ENCODE measurements at places on chromosomes 5 and 9.

GRCh38 chr5:102290004-102290403 is 6.1 kb downstream of the SLCO4C1 start:
- DNase-seq: no peak

DNA sequence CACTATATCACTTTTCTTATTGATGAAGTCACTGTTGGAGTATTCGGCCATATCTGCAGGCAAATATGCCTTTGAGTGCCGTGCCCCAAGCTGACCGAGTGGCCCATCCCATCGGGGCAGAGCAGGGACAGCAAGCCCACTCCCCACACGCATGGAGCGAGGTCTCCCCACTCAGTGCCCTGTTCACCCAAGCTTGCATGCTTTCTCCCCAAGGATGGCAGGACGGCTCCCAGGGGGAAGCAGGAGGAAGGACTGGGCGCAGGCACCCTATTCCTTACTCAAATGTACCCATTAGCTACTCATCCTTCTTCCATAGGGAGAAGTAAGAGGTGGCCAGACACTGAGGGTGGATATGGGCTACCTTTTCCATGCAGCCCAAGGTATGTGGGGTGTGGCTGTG is 309.0 kb downstream of the IRX1 start:
- no peak for DNase-seq

DNA sequence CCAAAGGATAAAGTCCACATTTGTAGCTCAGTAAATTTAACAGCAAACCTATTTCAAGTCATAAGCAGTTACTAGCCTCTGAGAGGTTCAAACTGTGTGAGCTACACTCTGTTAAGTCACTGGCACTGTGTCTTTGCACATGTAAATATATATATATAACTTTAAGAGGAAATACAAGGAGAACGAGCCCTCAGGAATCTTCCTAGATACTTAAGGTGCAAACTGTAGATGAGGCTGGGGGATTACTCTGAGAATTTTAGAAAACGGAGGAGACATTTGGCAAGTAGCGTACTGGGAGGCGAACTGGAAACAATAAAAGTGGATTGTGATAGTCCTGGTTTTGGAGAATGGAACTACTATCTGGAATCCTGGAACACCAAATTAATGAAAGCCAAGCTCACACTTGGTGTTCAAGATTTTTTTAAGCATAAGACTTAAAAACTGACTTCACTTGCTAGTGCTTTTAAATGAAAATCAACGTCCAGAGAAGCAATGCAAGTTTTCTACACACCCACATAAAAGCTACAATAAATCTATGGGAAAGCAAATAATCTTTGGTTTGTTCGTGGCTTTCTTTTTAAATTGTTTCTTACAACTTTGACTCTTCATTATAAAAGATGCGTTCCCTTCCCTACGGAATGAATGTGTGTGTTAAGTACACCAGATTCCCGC is 1057.0 kb upstream of the DMAC1 start:
- DNase-seq: no peak

DNA sequence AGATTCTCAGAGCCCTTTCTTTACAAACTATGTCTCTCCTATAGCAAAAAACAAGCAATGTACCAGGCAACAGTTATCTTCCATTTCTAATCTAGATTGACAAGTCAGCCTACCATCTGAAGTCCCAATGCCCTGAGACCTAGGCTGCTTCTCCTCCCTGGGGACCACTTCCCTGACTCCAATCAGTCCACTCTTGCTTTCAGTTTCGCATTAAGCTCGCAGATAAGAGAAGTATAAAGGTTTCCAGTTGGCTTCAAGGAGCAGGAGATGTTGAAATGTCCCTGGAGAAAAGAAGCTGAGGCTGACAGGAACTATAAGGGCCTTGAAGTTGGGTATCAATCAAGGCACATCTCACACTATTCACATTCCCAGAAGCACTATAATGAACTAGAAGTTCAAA is 32.3 kb downstream of the ERP44 start:
- no peak for DNase-seq

GRCh38 chr5:177349762-177350161 is 1.7 kb downstream of the LMAN2 start:
- no peak for DNase-seq

DNA sequence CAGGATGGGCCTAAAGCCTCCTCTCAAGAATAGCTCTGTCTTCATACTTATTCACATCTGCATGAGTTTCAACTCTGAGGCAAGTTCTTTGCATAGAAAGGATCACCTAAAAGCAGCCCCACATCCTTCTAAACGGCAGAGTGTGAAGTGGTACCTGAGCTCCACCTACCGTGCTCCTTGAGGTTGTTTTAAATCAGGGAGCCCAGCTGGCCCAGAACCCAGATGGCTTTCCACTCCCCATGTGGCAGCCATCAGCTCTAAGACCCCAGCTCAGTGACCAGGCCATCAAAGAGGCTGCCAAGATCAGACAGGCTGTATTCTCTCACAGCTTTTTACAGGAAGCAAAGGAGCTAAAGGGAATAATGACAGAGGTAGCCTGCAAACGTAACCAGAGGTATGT is 299.3 kb downstream of the RASEF start:
- DNase-seq: no peak

- no peak for DNase-seq
These were observed 265.8 kb upstream of the EFNA5 start for GRCh38 chr5:107936515-107936914.

DNA sequence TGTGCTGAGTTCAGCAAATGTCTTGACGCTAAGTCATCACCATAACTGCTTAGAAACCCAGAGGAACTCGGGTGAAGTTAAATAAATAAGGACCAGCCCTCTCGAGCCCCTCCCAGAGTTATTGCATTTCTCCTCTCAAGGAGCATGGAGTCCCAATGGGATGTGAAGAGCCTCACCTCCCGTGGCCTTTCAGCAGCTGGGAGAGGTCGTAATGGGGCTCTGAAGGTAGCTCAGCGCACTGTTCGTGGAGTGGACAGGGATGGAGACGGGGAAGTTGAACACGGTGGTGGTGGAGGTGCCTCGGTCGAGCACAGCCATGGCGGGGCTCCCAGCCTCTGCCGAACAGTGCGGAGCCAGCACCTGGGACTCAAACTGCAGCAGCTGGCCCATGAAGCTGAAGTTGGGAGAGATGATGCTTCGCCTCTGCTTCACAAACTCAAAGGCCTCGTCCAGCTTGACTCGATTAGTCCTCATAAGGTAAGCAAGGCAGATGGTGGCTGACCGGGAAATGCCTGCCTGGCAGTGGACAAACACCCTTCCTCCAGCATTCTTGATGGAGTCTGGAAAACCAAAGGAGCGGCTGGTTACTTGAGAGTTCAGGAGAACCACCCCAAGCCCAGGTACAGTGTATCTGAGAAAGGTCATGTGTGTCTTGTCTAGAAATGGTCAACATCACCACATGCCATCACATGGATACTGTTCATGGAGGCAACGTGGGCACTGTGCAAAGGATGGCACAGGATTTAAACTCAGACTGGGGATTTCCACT is 2.2 kb downstream of the DUSP1 start:
- DNase-seq: no peak

GRCh38 chr5:112691339-112691680 is 46.4 kb upstream of the APC start:
- no peak for DNase-seq

- no peak for DNase-seq
These were observed 11.8 kb downstream of the KIF2A start for GRCh38 chr5:62317810-62318209.

- no peak for DNase-seq
These were observed 2.1 kb downstream of the EDIL3 start for GRCh38 chr5:84382363-84383295.

GRCh38 chr5:7615566-7616061 is 219.7 kb downstream of the ADCY2 start:
- no peak for DNase-seq

DNA sequence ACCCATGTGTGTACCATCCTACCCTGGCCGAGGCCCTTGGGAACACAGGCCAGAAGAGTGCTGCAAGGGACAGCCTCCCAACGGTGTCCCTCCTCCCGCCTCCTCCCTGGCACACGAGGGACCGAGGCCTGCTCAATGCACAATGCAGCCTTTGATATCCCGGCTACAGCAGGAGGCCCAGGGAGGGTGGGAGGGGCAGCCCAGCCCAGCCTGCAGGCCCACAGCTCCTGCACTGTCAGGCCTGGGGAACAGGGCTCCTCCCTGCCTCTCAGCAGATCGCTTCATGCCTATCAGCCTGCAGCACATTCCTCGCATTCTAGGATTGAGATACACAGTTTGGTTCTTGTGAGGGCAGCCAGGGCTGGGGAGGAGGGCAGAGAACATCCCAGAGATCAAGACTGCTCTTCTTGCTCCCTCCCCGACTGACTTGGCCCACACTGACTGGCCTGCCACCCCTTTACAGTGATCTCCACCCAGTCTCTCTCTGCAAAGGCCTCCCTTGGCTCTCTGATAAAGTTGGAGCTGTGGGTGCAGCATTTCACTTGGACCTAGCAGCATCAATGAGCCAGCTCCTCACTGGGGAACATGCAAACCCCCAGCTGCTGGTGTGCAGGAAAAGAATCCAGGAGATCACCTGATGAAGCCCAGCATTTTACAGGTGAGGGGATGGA is at the start of gene SH3TC2:
SH3TC2 (minus strand) TSS at position 46 of the 671 bp plus-strand sequence; CDS start at position 6, 40 bp downstream.
- DNase-seq: no peak

DNA sequence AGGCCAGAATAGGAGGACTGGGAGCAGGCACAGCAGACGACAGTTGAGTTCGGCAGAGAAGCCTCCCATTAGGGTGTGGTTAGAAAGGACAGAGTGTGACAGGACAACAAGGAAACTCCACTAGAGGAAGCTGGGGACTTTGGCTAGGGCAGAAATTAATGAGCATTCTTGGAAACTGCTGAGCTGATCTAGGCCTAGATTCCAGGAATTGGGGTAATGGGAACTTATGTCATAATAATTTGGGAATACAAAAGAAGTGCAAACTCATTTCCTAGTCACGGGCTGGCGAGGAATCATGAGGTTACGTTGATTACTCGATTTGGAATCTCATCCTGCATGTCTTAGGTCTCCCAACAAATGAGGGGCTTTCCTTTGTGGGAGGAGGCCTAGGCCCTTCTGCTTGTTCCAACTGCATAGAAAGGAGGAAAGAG is 144.6 kb upstream of the RPS23 start:
- DNase-seq: no peak

DNA sequence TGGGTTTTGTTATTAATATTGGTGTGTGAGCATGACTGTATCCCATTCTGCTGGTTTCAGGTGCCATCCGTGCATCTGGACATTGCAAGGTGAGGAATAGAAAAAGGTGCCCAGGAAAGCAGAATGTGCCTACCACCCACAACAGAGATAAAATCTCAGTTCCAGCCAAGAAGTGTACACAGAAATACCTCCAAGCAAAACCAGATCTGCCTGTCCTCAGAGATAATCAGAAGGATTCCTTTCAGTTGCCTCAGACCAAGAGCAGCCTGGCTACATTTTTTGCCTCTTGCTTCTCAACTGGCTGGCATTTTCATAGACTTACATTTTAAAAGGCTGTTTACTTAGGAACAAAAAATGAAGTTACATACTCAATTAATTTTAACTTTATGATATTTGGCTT is 12.1 kb upstream of the ABLIM3 start:
- no peak for DNase-seq

DNA sequence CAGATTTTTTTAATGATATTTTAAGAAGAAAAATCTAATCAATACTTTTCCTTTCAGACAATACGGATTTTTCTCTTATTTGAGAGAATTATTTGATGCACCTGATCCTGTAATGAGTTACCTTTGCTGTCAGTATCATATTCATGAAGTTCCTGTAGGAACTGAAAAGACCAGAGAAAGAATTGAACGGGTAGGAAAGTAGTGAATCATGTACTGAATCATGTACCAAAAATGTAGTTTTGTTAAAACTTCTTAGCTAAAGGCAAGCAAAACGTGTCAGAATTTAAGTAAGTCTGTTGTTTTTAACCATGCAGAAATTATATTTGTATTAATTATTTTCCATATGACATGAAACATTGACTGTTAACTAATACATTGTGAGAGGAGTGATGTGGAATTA is 56.6 kb downstream of the SMC5 start:
- no peak for DNase-seq

DNA sequence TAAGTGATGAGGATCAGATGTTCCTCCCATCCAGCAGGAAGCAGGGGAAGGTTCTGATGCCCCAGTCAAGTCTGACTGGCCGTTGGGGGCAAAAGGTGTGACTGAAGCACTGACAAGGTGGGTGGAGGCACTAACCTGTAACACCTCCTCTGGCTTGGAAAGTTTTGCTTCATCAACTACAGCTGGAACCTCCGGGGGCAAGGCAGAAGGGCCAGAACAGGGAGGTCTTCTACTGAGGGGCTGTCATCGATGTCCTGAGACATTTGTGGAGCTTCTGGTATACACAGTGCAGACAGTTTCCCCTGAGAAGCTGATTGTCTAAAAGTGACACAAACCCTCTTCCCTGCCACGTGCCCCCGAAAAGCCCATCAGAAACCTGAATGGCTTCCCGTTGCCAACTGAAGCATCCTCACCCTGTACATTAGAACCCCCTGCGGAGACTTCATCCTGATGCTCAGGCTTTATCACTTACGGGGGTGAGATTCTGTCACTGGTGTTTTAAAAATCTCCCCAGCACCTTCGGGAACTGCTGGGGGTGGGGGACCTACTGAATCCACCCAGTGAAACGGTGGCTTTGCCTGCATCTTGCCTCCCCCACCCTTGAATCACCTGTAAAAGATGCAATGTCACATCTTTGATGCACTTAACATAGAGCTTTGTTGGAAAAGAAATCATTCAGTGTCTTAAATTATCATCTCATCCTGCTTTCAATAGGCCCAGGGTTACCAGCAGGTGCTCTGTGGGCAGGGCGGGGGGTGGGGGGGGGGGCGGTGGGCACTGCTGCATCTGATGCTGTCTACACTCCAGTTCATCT is 24.6 kb downstream of the TRAF1 start:
- no peak for DNase-seq

- DNase-seq: no peak
These were observed 28.6 kb downstream of the IER5L start for GRCh38 chr9:129149442-129149841.

GRCh38 chr5:159003045-159004030 is 96.4 kb downstream of the EBF1 start:
- DNase-seq: no peak

DNA sequence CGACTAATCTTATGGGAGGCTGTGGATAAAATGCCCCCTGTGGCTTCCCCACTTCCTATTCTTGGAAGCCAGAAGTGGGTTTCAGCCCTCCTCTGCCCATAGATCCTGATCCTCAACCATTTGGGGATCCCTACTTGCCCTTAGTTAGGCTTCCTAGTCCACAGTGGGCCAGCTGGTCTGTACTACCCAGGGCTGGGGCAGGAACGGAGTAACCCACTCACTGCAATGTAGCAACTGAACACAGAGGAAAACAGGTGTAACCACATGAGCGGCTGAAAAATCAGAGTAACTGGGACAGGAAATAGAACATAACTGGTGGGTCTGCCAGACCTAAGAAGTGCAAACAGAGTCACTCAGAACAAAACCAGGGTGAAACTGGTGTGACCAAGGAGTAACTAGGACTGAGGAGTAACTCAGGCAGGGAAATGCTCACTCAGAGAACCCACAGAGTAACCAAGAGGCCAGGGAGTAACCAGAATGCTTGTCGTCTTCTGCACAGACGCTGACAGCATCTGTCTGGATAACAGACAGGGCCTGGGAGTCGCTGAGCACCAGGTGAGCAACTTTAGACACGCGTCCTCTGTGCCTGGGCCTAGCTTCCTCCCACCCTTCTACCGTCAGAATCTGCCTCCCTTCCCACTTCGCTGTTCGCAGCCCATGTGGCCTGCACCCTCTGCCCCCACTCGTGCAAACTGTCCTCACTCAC is 1.0 kb downstream of the AQP3 start:
- no peak for DNase-seq

GRCh38 chr5:32027717-32028458 is 146.2 kb downstream of the GOLPH3 start:
- no peak for DNase-seq

- DNase-seq: no peak
These were observed 42.3 kb upstream of the SMAD5 start for GRCh38 chr5:136090319-136090718.

Data from stimulated activated CD4-positive, alpha-beta T cell treated with anti-CD3 and anti-CD28 coated beads, TNF-alpha, amount 100 ng/mL, for 24 hours (primary cell).